ENCODE measurements at places on chromosomes 6 and 20.

GRCh38 chr20:62754991-62755356, 41.3 kb upstream of the MRGBP start:
- DNase-seq: no peak

GRCh38 chr6:90900034-90900433, 313.2 kb upstream of the MAP3K7 start:
- no peak for DNase-seq

DNA sequence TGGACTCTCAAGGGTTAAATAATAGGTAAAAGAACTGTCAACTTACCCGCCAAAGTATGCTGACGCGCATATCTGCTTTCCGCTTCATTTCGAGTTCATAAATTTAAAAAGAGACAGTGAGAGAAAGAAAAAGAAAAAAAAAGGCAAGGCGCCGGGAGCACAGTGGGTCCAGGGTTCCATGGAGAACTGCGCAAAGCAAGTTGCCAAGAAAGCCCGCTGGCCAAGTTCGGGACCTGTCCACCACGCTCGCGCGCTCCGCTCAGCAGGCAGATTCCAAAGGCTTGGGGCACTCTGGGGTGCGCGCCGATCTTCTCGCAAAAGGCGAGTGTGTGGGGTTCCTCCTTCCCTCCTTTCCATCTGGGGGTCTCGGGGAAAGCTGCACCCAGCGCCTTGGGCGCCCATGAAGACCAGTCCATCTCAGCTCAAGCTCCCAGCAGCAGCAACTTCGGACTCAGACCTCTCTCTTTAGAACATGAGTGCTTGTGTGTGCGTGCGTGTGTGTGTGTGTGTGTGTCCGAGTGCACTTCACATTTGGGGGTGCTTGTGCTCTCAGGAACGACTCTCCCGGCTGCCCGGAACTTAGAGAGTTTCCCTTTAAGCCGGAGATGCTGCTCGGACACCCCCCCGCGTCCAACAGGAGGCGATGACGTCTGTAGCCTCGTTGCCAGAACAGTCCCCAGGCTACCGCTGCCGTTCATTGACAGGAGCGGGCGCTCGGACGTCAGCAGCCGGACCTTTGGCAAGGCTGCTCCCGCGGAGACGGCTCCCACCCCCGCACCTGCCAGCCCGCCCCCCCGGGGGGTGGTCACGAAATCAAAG, 180.0 kb downstream of the TBXT start:
- no peak for DNase-seq

DNA sequence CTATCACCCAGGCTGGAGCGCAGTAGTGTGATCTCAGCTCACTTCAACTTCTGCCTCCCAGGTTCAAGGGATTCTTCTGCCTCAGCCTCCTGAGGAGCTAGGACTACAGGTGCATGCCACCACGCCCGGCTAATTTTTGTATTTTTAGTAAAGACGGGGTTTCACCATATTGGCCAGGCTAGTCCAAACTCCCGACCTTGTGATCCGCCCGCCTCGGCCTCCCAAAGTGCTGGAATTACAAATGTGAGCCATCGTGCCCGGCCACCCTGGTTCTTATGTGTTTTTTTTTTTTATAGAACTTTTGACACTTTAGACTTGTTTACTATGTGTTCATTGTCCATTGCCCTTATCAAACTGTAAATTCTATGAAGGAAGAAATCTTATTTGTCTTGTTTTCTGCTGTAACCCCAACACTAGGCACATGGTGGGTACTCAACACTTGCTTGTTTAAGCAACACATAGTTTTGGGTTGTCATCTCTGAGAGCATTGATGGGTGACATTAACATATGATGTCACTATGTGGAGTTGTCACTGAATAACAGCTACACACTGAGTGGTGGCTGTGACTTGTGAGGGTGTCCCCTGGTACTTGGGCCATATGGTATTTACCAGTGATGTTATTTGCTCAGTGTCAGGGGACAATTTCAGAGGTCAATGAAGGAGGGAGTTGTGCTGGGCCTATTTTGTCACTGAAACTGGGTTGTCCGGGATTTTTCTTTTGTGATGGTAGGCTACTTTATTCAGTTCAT, 1.5 kb upstream of the PXMP4 start:
- DNase-seq: no peak

GRCh38 chr20:44196271-44196670, 9.3 kb upstream of the JPH2 start:
- DNase-seq: no peak

DNA sequence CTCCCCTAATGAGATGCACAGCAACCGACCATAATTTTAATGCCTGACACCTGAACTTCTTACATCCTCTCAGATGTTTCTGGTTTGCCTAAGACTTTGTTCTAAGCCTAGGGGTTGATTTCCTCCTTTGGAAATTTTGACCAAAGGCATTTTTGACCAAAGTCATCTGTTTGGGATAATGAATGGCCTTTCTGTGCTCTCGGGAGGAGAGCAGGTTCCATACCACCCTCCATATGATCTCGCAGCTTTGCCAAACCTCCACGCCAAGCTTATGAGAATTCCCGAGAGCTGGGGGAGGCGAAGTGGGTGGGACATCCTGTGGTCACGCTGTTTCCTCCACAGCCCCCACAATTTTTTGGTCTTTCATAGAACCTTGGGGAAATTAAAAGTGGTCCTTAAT, 91.7 kb downstream of the SCML4 start:
- no peak for DNase-seq

- no peak for DNase-seq
These were observed 97.7 kb downstream of the GRM4 start for GRCh38 chr6:34047913-34048867.

DNA sequence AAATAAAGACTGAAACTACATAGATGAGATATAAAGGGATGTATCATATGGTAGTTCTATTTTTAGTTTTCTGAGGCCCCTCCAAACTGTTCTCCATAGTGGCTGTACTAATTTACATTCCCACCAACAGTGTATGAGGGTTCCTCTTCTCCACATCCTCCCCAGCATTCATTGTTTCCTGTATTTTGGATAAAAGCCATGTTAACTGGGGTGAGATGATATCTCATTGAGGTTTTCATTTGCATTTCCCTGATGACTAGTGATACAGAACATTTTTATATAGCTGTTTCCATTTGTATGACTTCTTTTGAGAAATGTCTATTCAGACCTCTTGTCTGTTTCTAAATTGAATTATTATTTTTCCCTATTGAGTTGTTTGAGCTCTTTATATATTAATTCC, 229.3 kb downstream of the RFPL4B start:
- no peak for DNase-seq

DNA sequence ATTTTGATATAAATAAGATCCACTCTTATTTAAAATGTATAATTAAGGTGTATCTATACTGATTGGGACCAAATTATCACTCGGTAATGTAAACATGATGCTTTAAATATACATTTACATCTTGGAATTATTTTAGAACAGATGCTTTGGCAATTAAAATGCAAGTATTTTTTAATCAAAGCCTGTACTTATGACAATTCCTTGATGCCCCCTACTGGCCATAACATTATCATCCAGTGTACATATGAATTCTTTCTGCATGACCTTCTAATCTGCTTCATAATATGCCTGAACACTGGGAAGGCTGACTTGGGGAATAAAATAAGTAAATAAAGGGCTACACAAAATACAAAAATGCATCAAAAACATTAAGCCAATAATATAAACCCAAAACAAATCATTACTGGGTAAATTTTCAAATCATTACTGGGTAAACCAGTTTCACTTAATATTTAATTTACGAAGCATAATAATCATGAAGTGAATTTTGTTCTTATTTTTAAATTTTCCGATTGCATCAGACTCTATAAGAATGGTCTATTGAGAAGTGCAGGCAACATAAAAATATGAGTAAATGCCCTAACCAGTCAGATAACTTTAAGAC, 65.1 kb downstream of the CGA start:
- no peak for DNase-seq

- no peak for DNase-seq
These were observed 22.6 kb downstream of the GNAS start for GRCh38 chr20:58875111-58875510.

DNA sequence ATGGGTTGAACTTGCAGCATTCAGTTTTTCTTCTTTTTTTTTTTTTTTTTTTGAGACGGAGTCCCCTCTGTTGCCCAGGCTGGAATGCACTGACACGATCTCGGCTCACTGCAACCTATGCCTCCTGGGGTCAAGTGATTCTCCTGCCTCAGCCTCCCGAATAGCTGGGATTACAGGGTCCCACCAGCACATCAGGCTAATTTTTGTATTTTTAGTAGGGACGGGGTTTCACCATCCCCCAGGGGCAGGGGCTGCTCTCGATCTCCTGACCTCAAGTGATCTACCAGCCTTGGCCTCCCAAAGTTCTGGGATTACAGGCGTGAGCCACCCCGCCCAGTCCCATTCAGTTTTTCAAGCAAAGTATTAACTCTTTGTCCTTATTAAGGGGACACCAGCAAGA, 117.6 kb upstream of the PRSS16 start:
- DNase-seq: no peak

- DNase-seq: no peak
These were observed 1034.4 kb downstream of the EYS start for GRCh38 chr6:64672651-64673050.

GRCh38 chr6:74458536-74458935, 747.3 kb downstream of the COL12A1 start:
- no peak for DNase-seq

DNA sequence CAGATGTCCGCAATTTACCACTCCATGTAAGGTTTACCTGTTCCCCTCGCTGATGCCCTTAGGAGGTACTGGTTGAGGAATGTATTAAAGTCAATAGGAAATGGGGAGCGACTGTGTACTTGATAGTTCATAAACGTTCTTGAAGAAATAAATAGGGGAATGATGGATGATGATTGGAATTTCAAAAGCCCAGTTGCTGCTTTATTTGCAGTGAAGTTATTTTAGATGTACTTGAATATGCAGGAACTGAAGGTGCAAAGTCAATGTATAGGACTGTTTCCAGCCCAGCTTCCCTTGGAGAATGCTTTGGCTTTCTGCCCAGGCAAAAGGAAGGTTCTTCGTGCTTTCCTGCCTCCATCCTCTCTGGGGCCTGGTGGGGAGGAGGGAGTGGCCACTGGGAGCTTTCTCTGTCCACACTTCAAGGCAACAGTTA, 19.8 kb downstream of the ADGRF5 start:
- no peak for DNase-seq

- DNase-seq: no peak
These were observed 40.5 kb downstream of the ARMC2 start for GRCh38 chr6:108888745-108889144.

DNA sequence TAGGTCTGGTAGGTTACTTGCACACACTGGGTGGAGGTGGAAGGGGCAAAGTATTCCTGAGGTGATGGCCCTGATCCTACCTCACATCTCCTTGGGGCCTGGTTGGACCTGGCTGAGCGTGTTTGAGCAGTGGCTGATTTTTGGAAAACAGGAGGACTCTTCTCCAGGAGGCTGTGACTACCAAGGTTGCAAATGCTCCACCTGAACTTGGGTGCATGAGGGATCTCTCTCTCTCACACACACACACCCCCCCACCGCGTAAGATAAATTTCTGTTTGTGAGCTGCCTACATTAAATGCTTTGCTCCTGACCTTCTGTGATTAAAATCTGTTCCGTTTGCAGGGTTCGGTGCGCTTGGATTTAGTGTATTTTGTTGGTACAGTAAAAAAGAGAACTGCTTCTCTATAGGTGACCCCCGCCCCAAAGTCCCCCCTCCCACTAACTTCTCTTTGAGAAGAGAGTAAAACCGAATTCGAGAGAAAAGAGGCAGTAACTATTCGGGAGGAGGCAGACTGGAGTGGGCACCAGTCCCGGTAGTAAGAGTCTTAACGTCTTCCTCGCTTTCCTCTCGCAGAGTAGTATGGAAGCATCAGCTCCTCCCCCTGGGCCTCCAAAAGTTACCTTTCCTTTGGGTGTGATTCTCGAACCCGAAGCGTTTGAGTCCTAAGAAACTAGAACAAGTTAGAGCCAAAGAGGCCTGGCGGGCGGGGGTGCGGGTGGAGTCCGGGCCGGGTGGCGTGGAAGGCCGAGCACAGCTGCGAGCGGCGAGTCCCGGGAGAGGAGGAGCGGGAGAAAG, 585 bp upstream of the DSE start:
- no peak for DNase-seq

DNA sequence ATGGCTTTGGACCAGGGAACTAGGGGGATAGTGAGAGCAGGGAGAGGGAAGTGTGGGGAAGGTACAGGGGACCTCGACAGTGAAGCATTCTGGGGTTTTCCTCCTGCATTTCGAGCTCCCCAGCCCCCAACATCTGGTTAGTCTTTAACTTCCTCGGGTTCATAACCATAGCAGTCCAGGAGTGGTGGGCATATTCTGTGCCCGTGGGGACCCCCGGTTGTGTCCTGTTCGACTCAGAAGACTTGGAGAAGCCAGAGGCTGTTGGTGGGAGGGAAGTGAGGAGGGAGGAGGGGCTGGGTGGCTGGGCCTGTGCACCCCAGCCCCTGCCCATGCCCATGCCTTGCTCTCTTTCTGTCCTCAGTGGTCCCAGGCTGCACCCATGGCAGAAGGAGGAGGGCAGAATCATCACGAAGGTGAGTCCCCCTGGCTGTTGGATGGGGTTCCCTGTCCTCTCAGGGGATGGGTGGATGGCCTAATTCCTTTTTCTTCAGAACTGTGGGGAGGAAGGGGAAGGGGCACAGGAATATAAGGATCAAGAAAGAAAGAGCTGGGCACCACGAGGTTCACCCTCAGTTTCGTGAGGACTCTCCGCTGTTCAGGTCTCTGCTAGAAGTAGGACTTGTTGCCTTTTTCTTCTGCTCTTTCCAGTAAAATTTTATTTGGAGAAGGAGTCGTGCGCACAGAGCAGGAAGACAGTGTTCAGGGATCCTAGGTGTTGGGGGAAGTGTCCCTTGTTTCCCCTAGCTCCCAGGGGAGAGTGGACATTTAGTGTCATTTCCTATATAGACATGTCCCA, 4.2 kb downstream of the VEGFA start:
- no peak for DNase-seq

DNA sequence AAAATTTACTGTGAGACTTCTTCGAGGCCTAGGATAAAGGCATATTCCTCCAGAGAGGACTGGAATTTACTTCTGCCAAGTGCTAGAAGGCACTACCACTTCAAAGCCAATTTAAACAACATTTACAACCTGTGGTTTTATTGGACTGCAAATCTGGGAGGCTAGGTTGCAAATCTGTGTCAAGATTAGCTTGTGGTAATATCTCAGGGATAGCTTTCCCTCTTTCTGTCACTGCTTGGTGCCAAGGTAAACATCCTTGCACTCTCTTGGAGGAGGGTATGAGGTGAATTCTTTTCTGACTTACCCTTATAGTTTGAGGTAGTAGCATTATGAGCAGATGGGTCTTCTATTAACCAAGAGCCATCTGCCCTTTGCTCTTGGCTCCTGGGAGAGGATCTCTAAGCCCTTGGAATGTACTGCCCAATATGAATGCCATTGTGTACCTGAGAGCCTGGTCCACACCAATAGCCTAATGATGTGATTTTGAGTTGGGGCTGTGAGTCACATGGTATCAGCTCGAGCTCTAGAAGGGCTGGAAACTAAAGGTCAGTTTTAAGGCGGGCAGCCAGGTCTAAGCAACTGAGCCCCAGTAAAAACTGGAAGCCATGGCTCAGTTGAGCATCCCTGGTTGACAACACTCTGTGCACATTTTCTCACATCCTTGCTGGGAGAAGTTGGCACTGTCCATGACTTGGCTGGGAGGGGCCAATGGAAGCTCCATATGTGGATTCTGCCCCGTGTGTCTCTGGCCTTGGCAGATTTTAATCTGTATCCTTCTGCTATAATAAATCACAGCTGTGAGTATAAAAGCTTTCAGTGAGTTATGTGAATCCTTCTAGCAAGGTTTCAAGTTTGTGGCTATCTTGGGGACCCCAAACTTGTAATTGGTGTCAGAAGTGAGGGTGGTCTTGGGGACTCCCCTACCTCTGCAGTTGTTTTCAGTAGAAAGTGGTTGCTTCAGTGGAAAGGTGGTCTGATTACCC, 188.1 kb downstream of the UBE3D start:
- DNase-seq: no peak

GRCh38 chr6:159152041-159152440, 17.2 kb upstream of the FNDC1 start:
- no peak for DNase-seq
